ENCODE measurements at places on chromosomes 16 and 17. TPM values are rescaled to one million over a fixed set of nuclear protein-coding genes. Genes with fewer than 3 reads are reported as not detected.

DNA sequence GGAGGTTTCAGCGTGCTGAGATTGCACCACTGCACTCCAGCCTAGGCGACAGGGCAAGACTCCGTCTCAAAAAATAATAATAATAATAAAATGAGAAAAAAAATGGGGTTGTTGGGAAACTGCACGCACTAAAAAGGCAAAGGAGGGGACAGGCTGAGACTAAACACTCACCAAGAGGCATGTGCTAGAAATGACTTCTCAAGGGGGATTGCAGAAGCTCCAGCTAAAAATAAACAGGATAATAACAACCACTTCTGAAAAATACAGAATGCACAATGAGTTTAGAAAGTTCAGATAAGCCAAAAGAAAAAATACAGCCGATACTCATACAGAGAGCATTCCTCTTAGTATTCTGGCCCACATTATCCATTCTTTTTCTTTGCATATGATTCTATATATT is 15.1 kb upstream of the TIMP2 start:
- no peak overlapping the region for H3K4me3 ChIP-seq
- no peak overlapping the region for H3K27ac ChIP-seq
- H3K36me3 ChIP-seq = no peaks in the 10 kb centered on the region
- no peaks in the 10 kb centered on the region for H3K27me3 ChIP-seq
- DNase-seq = no peak

DNA sequence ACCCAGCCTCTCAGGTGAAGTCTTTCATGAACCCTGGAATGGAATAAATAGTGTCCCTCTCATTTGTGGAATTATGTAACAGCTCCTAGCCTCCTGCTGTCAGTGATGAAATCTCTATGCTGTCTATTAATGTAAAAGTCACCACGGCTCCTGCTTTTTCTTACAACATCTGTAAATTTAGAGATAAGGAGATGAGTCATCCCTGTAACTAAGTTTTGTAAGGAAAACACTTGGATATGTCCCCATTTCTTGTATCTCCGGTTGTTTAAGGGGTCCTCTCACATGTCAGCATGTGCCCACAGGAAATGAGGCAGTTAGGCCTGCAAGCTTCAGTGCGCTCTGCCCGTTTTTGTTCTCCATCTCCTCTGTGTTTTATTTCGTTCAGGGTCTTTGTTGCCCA is 2.8 kb upstream of the NAT9 start:
- H3K36me3 ChIP-seq = 0 out of 2 replicates have a peak, but pooled peaks cover 1% of the 10 kb centered on the region
- no peak overlapping the region for H3K4me3 ChIP-seq
- H3K27ac ChIP-seq = no peak overlapping the region
- DNase-seq = no peak
- H3K4me1 ChIP-seq = peaks cover 40% of the 10 kb centered on the region
- no peaks in the 10 kb centered on the region for H3K27me3 ChIP-seq

- no peaks in the 10 kb centered on the region for H3K27me3 ChIP-seq
- no peak overlapping the region for H3K27ac ChIP-seq
- H3K4me1 ChIP-seq = peaks cover 52% of the 10 kb centered on the region
- H3K36me3 ChIP-seq = no peaks in the 10 kb centered on the region
These were observed 5.4 kb downstream of the ATPAF2 start for GRCh38 chr17:18033442-18034099.

GRCh38 chr17:42155614-42156045 is 841 bp upstream of the RAB5C start:
- no peak for DNase-seq
- peak overlapping the region; percentile 34 for H3K4me3 ChIP-seq
- peaks cover 23% of the 10 kb centered on the region for H3K4me1 ChIP-seq

- peaks cover 7% of the 10 kb centered on the region for H3K4me1 ChIP-seq
- DNase-seq = no peak
- H3K27me3 ChIP-seq = no peaks in the 10 kb centered on the region
- peaks cover 43% of the 10 kb centered on the region for H3K36me3 ChIP-seq
- no peak overlapping the region for H3K4me3 ChIP-seq
- H3K27ac ChIP-seq = no peak overlapping the region
These were observed 52.8 kb upstream of the C17orf78 start for GRCh38 chr17:37322826-37323561.

DNA sequence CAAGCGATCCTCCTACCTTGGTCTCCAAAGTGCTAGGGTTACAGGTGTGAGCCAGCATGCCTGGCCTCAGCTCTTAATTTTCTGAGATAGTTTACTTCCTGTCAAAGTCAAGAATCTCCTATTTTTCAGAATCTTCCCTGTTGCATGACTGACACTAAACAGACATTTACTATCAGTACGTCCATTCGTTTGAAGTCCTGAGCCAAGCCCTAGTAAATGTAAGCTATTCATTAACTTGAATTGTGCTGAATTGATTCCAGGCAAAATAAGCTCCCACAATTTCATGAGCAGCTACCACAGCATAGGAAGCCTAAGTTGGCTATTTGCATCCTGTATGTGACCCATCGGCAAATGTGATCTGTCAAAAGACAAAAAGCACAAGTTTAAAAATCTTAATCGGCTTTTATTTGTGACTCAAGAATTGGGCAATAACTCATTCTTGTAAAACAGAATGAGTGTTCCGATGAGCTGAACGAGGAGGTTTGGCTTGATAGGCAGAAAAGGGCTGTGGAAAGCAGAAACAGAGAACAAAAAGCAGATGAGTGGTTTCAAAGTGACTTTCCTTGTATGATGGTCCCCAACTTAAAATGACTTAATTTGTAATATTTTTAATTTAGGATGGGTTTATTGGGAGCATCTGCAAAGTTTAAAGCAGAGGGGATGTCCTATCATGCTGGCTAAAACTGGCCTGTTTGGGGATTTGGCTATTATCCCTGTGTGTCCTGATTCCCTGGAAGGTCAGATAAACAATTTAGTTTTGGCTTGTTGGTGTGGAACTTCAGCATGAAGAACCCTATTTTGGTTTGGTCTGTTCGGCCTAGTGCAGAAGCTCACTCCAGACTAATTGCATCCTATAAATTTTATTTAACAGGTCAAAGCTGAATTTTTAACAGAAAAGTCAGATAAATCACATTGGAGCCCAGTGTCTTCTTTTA is 14.2 kb downstream of the RNF112 start:
- H3K4me1 ChIP-seq = peaks cover under 1% of the 10 kb centered on the region
- H3K27ac ChIP-seq = no peak overlapping the region
- no peaks in the 10 kb centered on the region for H3K36me3 ChIP-seq
- H3K27me3 ChIP-seq = no peaks in the 10 kb centered on the region

DNA sequence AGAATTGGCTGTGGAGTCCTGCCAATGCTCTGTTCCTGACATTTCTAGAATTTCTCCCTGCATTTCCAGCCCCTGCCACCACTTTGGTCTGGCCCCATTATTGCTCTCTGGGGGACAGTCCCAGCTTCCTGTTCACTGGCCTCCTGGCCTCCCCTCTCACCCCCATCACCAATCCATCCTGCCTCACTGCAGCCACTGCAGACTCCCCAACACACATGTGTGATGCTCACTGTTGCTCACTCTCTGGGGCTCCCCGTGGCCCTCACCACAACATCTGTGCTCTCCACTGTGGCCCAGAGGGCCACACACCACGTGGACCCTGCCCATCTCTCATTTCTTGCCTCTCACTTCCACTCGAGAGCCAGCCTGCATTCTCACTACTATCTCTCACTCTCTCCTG is 64.6 kb downstream of the SREBF1 start:
- peak overlapping the region; percentile 78 for H3K27ac ChIP-seq
- DNase-seq = no peak
- H3K27me3 ChIP-seq = no peaks in the 10 kb centered on the region
- no peaks in the 10 kb centered on the region for H3K36me3 ChIP-seq
- peaks cover 96% of the 10 kb centered on the region for H3K4me1 ChIP-seq

GRCh38 chr17:70521821-70522256 is 352.5 kb downstream of the KCNJ2 start:
- H3K36me3 ChIP-seq = no peaks in the 10 kb centered on the region
- H3K4me1 ChIP-seq = no peaks in the 10 kb centered on the region
- H3K27ac ChIP-seq = no peak overlapping the region
- H3K27me3 ChIP-seq = no peaks in the 10 kb centered on the region
- no peak overlapping the region for H3K4me3 ChIP-seq

GRCh38 chr17:79691931-79692330 is 38.8 kb upstream of the ENPP7 start:
- H3K36me3 ChIP-seq = no peaks in the 10 kb centered on the region
- no peaks in the 10 kb centered on the region for H3K4me1 ChIP-seq
- no peak overlapping the region for H3K27ac ChIP-seq
- H3K27me3 ChIP-seq = no peaks in the 10 kb centered on the region
- H3K4me3 ChIP-seq = no peak overlapping the region

DNA sequence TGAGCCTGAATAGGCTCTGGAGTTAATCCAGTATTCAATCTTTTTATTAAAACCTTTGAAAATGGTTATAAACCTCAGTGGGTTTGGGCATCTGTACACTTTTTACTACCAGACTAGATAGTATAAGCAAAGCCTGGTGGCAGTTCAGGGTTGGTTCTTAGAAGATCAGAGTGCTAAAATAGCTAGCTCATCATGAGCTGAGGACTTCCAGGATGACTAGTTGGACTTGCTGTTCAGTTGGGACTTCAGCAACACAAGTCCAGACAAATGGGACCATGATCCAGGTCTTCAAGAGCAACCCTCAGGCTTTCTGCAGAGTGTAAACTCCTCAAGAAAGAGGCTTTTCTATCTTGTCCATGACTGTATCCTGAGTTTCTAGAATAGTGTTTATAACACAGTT is 1.2 kb upstream of the ZNF19 start:
- no peaks in the 10 kb centered on the region for H3K27me3 ChIP-seq
- no peak for DNase-seq
- H3K4me3 ChIP-seq = no peak overlapping the region
- H3K4me1 ChIP-seq = no peaks in the 10 kb centered on the region
- H3K27ac ChIP-seq = no peak overlapping the region

- no peaks in the 10 kb centered on the region for H3K4me1 ChIP-seq
- no peaks in the 10 kb centered on the region for H3K27me3 ChIP-seq
- H3K4me3 ChIP-seq = no peak overlapping the region
- peaks cover 21% of the 10 kb centered on the region for H3K36me3 ChIP-seq
These were observed 105.1 kb downstream of the CHD9 start for GRCh38 chr16:53159781-53160436.

The SOST gene
- not detected for total RNA-seq

The CES3 gene
- total RNA-seq = 20.9 TPM

The BAIAP2 gene
- total RNA-seq = not detected

The CA7 gene
- not detected for total RNA-seq
